ENCODE measurements at places on chromosomes 3 and 15.

DNA sequence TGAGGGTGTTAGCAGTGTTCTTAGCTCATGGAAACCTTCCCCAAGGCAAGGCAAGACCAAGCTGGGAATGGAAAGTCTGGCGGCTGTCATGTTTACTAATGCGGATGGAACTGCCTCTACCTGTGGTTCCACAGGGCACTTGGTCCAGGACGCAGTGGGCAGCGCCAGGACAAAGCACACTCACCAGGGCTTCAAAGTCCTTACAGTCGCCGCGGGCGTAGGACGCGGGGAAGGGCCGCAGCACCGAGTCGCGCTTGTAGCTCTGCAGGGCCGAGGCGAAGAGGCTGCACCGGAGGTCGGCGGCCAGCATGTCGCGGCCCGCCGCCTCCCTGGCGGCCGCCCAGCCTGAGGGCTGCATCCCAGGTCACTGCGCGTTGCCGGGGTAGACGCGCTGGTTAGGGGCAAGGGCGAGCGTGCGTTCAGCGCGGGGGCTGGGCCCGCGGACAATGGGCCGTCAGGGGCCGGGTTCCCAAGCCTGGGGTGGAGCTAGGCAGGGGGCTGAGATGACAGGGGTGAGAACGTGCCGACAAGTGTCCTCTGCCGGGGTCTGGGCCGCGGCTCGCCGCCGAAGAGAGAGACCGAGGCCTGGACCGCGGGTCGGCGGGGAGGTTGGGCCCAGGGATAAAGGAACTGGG lies 497 bp downstream of the PARP16 start:
- DNase-seq: no peak

DNA sequence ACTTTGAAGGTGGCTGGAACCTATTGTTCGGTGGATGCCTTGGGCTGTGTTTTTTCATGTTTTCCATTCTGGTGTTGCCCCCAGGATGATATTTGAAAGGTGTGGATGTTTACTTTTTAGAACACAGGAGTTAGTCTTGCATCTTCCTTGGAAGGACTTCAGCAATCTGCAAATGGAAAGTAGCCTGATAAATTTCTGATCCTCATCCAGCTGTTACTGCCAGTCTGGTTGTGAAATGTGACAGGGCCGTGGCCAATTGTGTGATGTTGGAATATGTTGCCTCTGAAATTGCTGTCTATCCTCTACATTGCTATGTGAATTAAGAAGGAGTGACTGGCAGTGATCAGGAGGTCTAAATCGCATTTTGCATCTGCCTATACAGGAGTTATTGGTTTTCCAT lies 382.5 kb upstream of the C2CD4B start:
- DNase-seq: no peak

- no peak for DNase-seq
Observed at GRCh38 chr15:76163457-76164295, 103.9 kb downstream of the TMEM266 start.

- no peak for DNase-seq
Observed at GRCh38 chr3:33919312-33920120, 121.1 kb downstream of the PDCD6IP start.

GRCh38 chr15:73930371-73930770 lies 4.1 kb downstream of the LOXL1 start:
- DNase-seq: no peak

- no peak for DNase-seq
Observed at GRCh38 chr3:168262887-168263286, 167.2 kb upstream of the GOLIM4 start.

GRCh38 chr3:169564883-169565282 lies 98.6 kb downstream of the MECOM start:
- DNase-seq: no peak

- no peak for DNase-seq
Observed at GRCh38 chr15:74406992-74407705, 26.6 kb downstream of the SEMA7A start.

DNA sequence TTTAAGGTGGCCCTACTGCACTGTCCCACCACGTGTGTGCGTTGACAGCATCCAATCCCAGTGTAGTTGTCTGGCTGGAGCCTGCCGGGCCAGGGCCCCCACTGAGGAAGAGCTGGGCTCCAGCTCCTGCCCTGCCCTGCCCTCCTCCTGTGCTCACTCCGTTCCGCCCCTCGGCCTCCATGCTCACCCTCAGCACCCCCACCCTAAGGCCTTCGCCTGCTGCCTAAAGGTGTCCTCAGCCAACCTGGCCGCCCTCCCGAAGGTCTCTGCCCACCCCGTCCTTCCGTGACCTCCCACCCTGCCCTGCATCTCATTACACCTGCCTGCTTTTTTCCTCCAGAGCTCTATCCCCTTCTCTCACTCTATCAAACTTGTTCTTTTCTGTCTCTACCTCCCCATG lies 118.0 kb downstream of the TPRA1 start:
- no peak for DNase-seq
